ENCODE measurements at places on chromosomes 16 and 17. TPM values are rescaled to one million over a fixed set of nuclear protein-coding genes. Genes with fewer than 3 reads are reported as not detected.

- peaks cover 19% of the 10 kb centered on the region for H3K4me1 ChIP-seq
- H3K4me3 ChIP-seq: no peak overlapping the region
- DNase-seq: no peak
- H3K36me3 ChIP-seq: peaks cover 5% of the 10 kb centered on the region
- no peak overlapping the region for H3K27ac ChIP-seq
- no peaks in the 10 kb centered on the region for H3K27me3 ChIP-seq
These were observed 5.5 kb downstream of the ARMC5 start for GRCh38 chr16:31464781-31465260.

DNA sequence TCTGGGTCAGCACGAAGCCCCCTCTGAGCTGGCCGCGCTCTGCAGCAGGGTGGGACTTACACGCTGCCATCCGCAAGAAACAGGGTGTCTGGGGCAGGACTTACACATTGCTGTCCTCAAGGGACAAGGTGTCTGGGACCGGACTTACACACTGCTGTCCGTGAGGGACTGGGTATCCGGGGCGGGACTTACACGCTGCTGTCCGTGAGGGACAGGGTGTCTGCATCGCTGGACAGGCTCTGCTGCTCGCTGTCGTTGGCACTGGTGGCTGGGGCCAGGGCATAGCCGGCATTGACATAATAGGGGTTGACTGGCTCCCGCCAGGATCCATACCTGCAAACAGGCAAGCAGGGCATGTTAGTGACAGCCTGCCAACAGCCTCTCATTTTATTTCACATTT lies 31.4 kb downstream of the PDIA2 start:
- DNase-seq: no peak
- H3K4me1 ChIP-seq: peaks cover 18% of the 10 kb centered on the region
- H3K27me3 ChIP-seq: no peaks in the 10 kb centered on the region

DNA sequence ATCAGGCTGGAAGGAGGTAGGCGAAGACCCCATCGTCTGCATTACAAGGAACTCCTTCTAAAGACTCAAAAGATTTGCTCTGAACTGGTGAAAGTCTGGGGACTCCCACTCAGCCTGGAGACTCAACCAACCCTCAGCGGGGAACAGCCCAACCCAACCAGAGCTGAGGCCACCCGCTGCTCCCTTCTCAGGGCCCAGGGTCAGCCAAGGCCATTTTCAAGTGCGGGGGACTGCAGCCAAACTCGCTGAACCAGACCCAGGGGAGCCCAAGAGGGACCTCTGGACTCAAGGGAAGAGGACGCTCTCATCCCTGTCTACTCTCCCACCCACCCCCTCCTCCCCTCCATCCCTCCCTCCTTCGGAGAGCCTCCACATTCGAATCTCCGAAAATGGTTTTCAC lies 24.1 kb downstream of the XYLT1 start:
- H3K4me3 ChIP-seq: no peak overlapping the region
- no peaks in the 10 kb centered on the region for H3K36me3 ChIP-seq
- DNase-seq: no peak
- no peak overlapping the region for H3K27ac ChIP-seq
- H3K4me1 ChIP-seq: peaks cover 39% of the 10 kb centered on the region

DNA sequence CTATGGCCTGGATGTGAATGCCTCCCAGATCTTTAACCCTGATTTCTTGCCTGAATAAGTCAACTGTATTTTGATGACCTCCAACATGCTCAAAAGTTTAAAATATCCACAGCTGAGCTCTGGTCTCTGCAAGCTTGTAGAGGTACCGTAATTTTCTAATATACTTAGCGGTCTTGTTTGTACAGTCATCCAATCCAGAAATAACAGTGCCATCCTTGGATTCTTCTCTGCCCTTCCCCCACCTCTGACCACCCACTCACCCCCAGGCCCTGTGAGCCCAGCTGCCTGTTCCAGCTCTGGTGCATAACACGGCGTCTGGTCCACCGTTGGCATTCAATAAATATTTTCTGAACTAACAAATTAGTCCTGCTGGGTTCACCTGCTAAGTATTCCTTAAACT lies 113.1 kb downstream of the SDK2 start:
- no peak for DNase-seq
- no peak overlapping the region for H3K27ac ChIP-seq
- no peaks in the 10 kb centered on the region for H3K27me3 ChIP-seq
- no peak overlapping the region for H3K4me3 ChIP-seq
- H3K4me1 ChIP-seq: no peaks in the 10 kb centered on the region

DNA sequence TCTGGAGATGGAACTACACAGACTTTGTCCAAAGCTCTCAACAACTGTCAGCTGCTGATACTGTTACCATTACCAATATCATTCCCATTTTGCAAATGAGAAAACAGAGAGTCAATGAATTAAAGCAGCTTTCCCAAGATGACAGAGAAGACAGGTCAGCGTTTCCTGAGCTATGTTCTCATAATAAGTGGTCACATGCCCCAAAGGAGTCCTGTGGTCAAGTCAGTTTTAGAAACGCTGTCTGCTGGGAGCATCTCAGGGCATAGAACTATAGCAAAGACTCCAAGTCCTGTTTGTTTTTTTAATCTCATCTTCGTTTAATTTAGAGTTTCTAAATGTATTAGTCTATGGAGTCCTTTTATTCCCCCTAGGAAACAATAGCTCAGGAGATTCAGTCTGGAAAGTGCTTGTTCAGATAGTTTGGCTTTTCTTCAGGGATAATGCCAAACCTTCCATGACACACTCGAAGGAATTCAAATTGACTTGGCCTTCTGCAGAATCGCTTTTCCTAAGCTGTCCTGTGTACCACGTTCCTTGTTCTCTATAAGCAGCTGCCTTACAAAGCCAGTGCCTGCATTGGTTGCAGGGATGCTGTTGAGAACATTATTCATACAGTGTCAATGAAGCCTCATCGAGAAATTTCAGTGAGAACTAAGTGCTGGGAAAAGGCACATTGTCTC lies 12.1 kb downstream of the CCDC42 start:
- no peaks in the 10 kb centered on the region for H3K36me3 ChIP-seq
- H3K27me3 ChIP-seq: no peaks in the 10 kb centered on the region
- DNase-seq: no peak

- H3K4me1 ChIP-seq: peaks cover 13% of the 10 kb centered on the region
- no peaks in the 10 kb centered on the region for H3K27me3 ChIP-seq
- H3K27ac ChIP-seq: no peak overlapping the region
These were observed 187.8 kb downstream of the PRKCB start for GRCh38 chr16:24023621-24024020.

DNA sequence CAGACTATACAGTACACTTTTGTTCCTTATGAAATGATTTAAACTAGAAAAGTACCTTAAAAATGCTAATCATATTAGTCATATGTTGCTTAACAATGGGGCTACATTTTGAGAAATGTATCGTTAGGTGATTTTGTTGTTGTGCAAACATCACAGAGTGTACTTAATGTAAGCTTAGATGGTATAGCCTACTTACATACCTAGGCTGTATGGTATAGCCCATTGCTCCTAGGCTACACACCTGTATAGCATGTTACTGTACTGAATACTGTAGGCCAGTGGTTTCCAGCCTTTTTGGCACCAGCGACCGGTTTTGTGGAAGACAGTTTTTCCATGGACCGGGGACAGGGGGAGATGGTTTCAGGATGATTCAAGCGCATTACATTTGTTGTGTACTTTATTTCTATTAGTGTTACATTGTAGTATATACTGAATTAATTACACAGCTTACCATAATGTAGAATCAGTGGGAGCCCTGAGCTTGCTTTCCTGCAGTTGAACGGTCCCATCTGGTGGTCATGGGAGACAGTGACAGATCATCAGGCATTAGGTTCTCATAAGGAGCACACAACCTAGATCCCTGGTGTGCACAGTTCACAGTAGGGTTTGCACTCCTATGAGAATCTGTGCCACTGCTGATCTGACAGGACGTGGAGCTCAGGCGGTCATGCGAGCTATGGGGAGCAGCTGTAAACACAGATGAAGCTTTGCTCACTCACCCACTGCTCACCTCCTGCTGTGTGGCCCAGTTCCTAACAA lies 35.0 kb upstream of the MRC2 start:
- no peaks in the 10 kb centered on the region for H3K27me3 ChIP-seq
- H3K36me3 ChIP-seq: peaks cover 30% of the 10 kb centered on the region
- H3K4me1 ChIP-seq: no peaks in the 10 kb centered on the region
- DNase-seq: no peak
- no peak overlapping the region for H3K4me3 ChIP-seq
- H3K27ac ChIP-seq: no peak overlapping the region

DNA sequence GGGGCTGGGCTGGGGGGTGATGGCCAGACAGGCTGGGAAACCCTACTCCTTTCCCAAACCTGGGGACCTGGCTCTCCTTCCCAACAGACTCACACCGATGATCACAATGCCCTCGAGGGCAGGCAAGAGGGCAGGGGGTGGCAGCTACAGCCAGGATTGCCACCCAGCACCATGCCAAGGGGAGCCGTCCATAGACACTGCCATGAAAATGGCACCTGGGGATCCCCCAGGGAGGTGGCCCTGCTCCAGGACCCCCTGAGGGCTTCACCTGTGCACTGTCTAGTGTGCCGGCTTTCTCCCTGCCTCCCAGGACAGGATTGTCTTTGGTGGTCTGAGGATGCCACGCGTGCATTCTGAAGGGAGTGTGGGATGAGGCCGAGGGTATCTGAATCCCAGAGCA lies 24.6 kb downstream of the RPH3AL start:
- no peaks in the 10 kb centered on the region for H3K36me3 ChIP-seq
- peaks cover 22% of the 10 kb centered on the region for H3K4me1 ChIP-seq
- no peak for DNase-seq
- H3K4me3 ChIP-seq: no peak overlapping the region
- no peaks in the 10 kb centered on the region for H3K27me3 ChIP-seq

- peaks cover 1% of the 10 kb centered on the region for H3K36me3 ChIP-seq
- peaks cover 7% of the 10 kb centered on the region for H3K4me1 ChIP-seq
- no peak overlapping the region for H3K4me3 ChIP-seq
- no peak for DNase-seq
- H3K27me3 ChIP-seq: no peaks in the 10 kb centered on the region
These were observed 35.6 kb downstream of the WWOX start for GRCh38 chr16:78134944-78135619.

DNA sequence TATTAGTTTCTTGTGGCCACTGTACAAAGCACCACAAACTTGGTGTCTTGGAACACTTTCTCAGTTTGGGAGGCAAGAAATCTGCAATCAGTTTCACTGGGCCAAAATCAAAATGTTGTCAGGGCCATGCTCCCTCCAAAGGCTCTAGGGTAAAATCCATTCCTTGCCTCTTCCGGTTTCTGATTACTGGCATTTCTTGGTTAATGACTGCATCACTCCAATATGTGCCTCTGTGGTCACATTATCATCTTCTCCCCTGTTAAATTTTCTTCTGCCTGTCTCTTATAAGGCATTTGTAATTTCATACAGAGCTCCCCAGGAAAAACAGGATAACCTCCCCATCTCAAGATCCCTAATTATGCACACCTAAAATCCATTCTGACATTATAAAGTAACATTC lies 34.8 kb downstream of the ZNF287 start:
- peaks cover 14% of the 10 kb centered on the region for H3K4me1 ChIP-seq

DNA sequence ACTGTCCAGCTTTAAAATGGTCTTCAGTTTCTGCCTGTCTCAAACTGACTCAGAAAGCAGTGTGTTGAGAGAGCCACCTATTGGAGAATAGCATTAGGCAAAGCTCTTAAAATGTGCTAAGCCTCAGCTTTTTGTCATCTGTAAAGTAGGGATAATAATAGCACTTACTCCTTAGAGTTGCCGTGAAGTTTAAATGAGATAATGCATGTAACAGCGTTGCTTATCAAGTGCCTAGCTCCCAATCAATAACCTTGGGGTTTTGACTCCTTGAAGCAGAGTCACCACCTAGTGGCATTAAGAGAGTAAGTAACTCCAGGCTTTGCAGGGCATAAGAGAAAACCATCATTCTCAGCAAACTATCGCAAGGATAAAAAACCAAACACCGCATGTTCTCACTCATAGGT lies 163.3 kb downstream of the HS3ST2 start:
- DNase-seq: no peak
- H3K4me3 ChIP-seq: no peak overlapping the region
- peaks cover 9% of the 10 kb centered on the region for H3K27me3 ChIP-seq
- H3K36me3 ChIP-seq: no peaks in the 10 kb centered on the region
- no peak overlapping the region for H3K27ac ChIP-seq

GRCh38 chr16:3610698-3611145 lies 684 bp downstream of the SLX4 start:
- H3K27ac ChIP-seq: peak overlapping the region; percentile 29
- H3K27me3 ChIP-seq: no peaks in the 10 kb centered on the region
- peaks cover 40% of the 10 kb centered on the region for H3K4me1 ChIP-seq
- peaks cover 27% of the 10 kb centered on the region for H3K36me3 ChIP-seq
- peak overlapping the region; percentile 95 for H3K4me3 ChIP-seq

DNA sequence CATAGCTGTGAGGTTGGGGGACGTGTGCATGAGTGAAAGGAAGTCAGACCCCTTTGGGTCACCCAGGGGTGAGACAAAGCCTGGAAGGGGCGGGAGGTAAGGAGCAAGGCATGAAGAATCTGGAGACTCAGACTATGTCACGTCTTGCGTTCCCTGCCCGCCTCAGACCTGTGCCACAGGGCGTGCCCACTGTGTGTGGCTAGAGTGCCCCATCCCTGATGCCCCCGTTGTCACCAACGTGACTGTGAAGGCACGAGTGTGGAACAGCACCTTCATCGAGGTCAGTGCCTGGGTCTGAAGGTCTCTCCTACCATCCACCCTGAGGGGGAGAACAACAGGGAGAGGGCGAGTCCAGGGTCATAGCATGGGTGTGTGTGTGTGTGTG lies 15.1 kb upstream of the PDK2 start:
- no peak overlapping the region for H3K27ac ChIP-seq
- H3K4me1 ChIP-seq: no peaks in the 10 kb centered on the region
- no peaks in the 10 kb centered on the region for H3K27me3 ChIP-seq
- H3K36me3 ChIP-seq: peaks cover 9% of the 10 kb centered on the region
- H3K4me3 ChIP-seq: no peak overlapping the region

DNA sequence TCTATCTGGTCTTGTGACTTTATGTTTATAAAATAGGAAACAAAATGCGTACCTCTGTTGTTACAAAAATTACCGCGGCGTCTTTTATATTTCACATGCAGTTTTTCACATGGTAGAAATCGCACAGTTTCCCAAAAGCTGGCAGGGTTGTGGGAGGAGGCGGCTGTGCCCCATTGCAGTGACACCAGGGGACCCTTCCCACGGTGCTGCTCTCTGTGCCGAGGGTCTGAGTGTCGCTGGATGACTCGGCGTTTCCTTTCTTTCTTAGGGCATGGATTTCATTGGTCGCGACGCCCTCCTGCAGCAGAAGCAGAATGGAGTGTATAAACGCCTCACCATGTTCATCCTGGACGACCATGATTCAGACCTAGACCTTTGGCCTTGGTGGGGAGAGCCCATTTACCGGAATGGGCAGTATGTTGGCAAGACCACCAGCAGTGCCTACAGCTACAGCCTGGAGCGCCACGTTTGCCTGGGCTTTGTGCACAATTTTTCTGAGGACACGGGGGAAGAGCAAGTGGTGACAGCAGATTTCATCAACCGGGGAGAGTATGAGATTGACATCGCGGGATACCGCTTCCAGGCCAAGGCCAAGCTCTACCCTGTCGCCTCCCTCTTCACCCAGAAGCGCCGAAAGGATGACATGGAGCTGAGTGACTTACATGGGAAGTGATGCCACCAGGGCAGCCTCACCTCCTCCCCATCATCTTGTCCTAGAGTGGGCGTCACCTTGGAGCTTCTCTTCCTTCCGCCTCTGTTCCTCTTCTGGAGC lies 17.2 kb upstream of the CLEC18C start:
- H3K27ac ChIP-seq: no peak overlapping the region
- peaks cover 31% of the 10 kb centered on the region for H3K36me3 ChIP-seq

- H3K4me1 ChIP-seq: no peaks in the 10 kb centered on the region
- no peaks in the 10 kb centered on the region for H3K27me3 ChIP-seq
- DNase-seq: no peak
- H3K36me3 ChIP-seq: peaks cover 13% of the 10 kb centered on the region
- H3K27ac ChIP-seq: no peak overlapping the region
- H3K4me3 ChIP-seq: no peak overlapping the region
These were observed 139.2 kb downstream of the PHKB start for GRCh38 chr16:47600376-47600775.

Gene SCARF1
- total RNA-seq: 2.7 TPM

Gene NAGLU
- total RNA-seq: 13.9 TPM

Gene TEX14
- total RNA-seq: 0.17 TPM

Gene PRDM7
- total RNA-seq: not detected

Data from activated CD4-positive, alpha-beta memory T cell treated with anti-CD3 and anti-CD28 coated beads for 36 hours (primary cell).